ENCODE measurements at places on chromosomes 16 and 17.

GRCh38 chr17:79530361-79531105, 80.3 kb downstream of the RBFOX3 start:
- DNase-seq = no peak

- no peak for DNase-seq
Observed at GRCh38 chr16:28292731-28293600, 641 bp downstream of the SBK1 start.

DNA sequence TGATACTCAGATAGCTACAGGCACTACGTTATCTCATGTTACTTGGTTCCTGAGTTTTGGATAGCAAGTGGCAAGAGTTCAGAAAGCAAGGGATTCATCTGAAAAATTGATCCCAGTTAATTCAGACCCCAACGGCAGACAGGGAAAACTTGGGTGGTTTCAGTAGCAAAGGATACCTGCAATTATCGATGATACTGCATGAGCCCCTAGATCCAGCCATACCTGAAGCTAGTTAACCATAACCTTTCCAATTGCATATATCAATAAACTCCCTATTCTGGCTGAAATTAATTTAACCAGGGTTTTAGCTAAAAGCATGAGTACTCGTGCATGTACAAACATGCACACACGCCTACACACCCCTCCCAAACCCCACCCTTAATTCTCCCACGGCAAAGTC, 4.3 kb downstream of the KNOP1 start:
- no peak for DNase-seq

DNA sequence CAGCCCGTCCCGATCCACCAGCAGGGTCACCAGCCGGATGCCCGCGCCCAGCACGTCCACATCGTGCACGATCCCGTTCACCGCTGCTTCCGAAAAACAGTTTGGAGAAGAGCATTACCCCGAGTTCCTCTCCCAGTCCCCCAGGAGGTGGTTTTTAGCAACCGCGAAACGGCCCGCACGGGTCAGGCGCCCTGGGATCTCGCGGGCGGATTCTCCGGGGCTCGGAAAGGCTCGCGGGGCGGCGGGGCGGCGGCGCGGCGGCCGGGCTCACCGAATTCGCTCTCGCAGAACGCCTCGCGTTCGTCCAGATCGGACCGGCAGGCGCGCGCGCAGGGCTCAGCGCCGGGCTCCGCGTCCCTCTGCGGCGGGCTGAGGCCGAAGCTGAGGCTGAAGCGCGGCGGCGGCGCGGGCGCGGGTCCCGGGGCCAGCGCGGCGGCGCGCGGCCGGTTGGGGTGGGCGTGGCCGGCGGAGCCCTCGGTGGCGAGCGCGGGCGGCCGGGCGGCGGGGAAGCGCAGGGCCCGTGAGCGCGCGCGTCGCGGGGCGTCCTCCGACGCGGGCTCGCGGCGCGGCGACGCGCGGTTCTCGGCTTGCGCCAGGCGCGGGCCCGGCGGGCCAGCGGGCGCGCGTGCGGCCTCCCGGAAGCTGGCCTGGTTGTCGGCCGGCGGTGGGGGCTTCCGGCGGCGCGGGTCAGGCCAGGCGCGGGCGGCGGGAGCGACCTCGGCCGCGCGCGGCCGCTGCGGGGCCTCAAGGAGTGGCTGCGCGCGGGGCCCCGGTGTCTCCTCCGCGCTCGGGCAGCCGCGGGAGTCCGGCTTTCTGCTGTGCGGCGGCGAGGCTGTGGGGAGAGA, 2.9 kb downstream of the C17orf58 start:
- no peak for DNase-seq

DNA sequence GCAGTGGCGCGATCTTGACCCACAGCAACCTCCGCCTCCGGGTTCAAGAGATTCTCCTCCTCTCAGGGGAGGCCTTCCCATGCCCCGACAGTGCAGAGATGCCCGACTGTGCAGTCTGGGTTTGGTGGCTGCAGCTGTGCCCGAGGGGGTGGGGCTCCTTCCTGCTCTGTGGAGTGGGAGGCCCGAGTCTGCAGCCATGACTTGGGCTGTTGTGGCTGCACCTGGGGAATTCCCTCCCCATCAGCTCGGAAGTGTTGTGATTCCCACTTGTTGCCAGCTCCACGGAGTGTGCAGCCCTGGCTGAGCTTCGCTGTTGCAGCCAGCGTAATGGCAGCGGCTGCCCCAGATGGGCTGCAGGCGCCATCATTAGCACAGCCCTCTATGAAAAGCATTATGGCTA, 66.4 kb upstream of the SMIM36 start:
- no peak for DNase-seq

DNA sequence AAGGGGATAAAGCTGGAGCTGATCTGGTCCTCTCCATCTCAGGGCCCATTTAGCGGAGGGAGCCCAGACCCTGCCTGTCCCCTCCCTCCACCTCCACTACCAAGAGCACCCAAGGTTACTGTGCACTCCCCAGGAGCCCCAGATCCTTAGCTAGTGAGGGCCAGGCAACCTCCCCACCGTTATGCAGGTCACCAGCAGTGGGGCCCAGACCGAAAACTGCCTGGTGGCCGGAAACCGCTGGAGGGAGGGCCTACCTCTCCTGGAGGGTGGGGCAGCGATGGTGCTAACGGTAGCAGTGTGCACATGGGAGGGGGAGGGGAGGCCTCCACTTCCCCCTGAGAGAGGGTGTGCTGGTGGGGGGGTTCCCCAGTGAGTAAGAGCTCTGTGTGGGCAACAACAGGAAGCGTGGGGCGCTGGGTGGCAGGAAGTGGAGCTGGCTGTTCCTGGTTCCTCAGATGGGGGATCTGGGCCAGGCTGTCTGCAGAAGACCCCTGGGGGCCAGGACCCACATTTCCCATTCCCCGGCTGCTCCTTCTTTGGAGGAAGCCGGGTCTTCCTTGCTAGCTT, 4.4 kb downstream of the FMNL1 start:
- peak; percentile 80 for DNase-seq

- DNase-seq = no peak
Observed at GRCh38 chr17:36092230-36092629, 2.3 kb upstream of the CCL3 start.

DNA sequence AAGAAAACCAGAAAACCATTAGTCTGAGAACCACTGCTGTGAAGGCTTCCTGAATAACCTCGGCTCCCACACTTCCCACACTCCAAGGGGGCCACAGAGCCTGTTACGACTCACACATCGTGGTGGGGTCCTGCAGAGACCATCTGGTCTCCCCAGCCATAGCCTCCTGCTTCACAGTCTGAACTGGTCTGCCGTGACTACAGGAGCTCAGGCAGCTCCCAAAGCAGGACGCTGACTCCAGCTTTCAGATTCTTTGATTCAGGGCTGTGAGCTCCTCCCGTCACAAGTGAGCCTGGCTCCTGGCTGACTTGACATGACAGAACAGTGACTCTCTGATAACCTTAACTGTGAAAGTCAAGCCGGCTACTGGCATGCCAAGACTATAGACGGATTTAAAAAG, 37.8 kb downstream of the CYB5D2 start:
- DNase-seq = no peak

- no peak for DNase-seq
Observed at GRCh38 chr16:30923554-30924075, at the start of gene FBXL19. Gene FBXL19, plus strand, starts transcription at chr16:30923572. Its CDS starts 2,183 bp downstream, at chr16:30925755.

DNA sequence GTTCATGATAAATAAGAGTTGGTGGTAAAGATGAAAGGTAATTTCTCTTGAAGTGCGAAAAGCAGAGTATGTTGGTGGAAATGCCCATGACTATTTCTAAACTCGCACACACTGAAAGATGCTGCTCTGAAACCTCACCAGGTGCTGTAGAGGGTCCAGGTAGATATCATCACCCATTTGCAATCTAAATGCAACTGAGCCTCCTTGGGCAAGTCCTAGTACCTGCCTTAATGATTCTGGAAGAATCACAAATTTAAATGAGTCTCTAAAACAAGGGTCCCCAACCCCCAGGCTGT, 5.9 kb upstream of the MMD start:
- no peak for DNase-seq

DNA sequence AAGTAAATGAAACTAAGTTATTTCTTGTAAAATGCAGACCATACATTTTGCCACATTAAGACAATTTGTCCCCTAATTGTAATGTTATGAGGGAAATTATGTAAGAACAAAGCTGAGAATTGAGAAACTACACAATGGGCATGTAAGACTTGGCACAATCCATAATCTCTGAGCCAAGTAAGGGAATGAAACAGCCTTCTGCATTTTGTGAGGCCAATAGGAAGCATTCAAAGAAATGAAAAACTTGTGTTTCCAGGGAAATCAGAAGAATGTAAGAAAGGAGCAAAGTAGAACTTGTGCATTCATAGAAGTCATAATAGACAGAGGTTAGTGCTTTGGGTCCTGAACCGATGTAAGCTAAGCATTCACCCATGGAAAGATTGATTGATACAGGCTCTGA, 1.8 kb downstream of the KRTAP9-4 start:
- DNase-seq = no peak

DNA sequence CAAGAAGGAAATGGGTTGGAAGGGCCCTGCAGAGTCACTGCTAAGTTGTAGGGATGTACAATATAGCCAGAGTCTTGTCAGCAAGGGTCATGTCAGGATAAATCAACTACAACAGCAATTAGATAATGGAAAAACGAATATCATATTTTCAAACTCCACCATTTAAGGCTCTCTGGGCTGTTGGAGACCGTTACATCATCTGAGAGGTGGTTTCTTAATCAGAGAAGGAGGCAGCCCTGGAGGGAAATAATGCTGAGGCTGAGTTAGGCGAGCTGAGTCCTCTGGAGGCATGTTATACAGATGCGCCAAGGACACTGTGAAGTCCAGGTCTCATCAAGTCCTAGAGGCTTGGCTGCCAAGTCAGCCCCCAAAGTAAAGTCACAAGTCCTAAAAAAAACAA, 30.3 kb downstream of the LYRM9 start:
- DNase-seq = no peak

DNA sequence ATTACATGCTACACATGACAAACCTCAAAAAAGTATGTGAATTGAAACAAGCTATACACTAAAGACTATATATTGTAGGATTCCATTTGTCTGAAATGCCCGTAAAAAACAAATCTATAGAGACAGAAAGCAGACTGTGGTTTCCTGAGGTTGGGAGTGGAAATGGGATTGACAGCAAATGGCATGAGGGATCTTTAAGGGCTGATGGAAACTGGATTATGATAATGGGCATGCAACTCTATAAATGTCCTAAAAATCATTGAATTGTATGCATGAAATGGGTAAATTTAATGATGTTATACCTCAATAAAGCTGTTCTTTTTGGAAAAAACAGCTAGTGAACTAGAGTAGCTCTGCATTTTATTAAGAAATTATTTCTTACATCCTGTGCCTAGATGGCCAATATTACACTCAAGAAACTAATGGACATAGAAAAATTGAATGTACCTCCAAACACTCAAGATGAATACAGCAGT, 416 bp upstream of the ANKS4B start:
- no peak for DNase-seq

DNA sequence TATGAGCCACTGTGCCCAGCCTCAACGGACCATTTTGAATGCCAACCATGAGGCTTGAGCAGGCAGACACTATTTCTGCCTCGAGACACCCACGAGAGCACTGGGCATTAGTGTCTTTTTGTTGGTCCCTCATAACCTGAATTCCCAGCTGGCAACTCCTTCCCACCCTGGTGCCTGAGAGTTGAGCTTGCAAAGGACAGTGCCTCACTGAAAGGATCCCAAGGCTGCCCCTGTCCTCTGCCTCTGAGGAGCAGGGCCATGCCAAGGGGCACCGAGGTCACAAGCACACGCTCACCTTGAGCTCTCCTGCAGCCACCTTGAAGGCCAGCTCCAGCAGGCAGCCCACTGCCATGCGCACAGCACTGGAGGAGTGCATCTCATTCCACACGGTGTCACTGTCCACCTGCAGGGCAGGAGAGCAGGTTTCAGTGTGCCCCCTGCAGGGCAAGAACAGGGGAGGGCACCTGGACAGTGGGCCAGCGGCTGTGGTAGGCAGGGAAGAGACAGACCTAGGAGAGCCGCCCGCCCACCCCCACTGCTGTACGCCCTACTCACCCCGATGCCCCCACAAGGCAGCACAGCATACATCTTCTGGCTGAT, 12.8 kb downstream of the G6PC3 start:
- DNase-seq = no peak

GRCh38 chr17:42323268-42323773, 35.0 kb downstream of the STAT5A start:
- DNase-seq = no peak

DNA sequence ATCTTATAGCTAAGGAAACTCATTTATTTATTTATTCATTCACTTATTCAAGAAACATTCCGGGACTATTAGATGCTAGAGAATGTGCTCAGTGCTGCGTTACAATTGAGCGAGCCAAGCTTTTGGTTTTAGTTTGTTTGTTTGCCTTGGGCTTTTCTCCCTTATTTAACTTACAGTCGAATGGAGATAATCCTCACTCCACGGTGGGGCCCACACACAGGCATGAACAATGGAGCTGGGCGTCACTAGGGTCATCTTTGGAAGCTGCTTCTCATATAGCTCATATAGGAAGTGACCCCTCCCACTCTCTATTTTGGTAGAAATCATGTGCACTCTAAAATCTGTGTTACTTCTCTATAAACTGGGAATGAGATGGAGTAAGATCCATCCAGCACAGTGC, 210.0 kb downstream of the TMEM114 start:
- DNase-seq = no peak

GRCh38 chr17:49725452-49726130, 17.8 kb upstream of the SLC35B1 start:
- DNase-seq = no peak

GRCh38 chr17:74779948-74780400, 3.8 kb upstream of the NAT9 start:
- no peak for DNase-seq

- no peak for DNase-seq
Observed at GRCh38 chr17:35372846-35373533, 431 bp downstream of the SLFN11 start.

DNA sequence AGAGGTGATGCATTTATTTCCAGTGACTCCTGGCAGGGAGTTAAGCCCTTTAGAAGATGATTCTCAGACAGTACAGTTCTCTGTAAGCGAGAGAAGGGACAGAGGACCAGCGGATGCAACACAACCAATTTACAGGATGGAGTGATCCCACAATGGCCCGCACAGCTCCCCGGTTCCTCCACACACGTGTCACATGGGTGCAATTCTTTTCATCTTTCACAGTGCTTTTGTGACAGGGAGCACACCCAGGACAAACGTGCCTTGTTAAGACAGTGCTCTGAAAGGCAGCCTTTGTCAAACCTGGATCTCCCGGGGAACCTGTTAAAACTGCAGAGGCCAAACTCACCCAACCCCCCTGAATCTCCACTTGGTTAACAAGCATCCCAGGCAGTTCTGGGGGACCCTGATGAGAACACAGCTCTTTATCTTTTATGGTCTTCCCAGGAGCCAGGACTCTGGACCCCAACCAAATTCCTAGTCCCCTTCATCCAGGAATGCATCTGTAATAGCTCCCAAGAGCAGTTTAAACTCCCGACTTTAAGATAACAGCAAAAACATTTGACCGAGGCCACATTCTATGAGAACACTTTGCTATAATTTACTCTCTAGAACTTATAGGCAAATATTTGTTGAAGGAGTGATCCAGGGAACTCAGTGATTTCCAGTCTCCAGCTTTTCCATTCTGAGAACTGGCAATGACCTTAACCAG, 134.9 kb upstream of the CDH5 start:
- no peak for DNase-seq

GRCh38 chr17:44170499-44171201, at the start of gene ASB16:
Gene ASB16, plus strand, starts transcription at chr17:44170704. Its CDS starts 86 bp downstream, at chr17:44170790.
- DNase-seq = no peak

- DNase-seq = no peak
Observed at GRCh38 chr16:31354394-31355291, at the start of gene ITGAX. Gene ITGAX, plus strand, starts transcription at chr16:31355176. Its CDS starts 79 bp downstream, at chr16:31355255.

Measured in esophagus squamous epithelium (tissue), 5 donors.